Sigmoid colon (tissue), 7 donors: ENCODE measurements at places on chromosomes 2 and 18.
A peak's percentile ranks its signal among the peaks of the same experiment; 100 is the strongest.

- no peak for DNase-seq
Observed at GRCh38 chr2:145760781-145761649, 1241.1 kb upstream of the ZEB2 start.

GRCh38 chr2:137607722-137608318 lies 356.5 kb upstream of the HNMT start:
- no peak for DNase-seq

- DNase-seq, result no peak
Observed at GRCh38 chr2:10497797-10498251, 49.7 kb upstream of the ODC1 start.

DNA sequence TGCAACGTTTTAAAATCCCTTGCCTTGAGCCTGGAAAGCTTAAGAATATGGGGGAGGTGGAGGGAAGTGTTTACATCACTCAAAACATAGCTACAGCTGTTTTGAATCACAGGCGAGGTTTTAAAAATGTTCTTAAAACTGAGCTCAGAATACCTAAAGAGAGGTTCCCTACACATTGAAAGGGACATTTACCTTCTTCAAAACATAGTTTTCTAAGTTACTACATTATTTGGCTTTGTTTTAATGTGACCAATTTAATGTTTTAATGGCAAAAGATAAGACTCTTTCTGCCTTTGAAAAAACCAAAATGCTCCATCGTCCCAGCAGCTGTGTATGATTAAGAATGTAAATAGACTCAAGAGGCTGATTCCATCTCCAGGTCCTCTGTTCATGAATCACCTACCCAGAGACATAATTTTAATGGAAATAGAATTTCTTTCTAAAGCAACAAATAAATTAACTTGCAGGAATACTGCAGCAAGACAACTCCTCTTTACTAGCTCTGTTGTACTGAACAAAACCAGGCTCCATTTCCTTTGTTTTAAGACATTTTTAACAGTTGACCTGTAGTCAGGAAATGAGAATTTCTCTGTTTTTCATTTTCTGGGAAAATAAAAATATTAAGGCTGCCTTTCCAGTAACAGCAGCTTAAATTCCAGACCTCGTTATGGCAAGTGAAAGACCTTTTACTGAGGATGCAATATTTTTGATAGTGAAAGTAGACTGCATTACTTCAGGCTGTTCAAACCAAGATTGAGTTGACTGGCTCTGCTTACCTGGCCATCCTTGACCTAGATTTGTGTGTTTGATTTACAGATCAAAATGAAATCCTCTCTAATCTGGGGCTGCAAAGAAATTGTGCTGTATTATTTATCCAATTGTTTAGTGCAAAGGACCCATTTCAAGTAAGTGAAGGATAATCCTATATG lies 33.7 kb upstream of the WDR75 start:
- no peak for DNase-seq

DNA sequence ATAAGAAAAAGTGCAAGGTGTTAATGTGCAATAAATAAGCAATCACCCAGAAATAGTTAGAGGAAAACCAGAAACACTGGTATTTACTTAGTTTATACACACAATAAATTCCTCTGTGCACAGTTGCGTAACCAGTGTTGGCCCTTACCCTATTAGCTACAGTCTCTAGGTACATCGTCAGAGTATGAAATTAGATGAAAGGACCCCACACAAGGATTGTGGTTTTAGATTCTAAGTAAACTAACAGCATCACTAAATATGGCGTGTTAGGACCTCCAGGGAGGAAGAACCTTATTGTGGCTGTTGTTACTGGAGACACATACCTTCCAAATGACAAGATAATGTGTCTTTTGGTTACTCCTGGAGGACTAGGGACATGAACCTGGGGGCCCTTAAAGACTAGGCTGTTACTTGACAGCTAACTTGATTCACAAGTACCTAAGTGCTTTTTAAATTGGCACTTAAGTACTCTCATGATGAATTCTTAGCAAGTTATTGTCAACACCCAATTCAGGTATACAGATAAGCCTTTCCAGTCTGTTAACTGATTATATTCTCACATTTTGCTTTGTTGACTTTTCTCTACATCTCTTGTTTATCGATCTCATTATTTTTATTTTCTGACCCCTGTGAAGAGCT lies 115.3 kb downstream of the FEZ2 start:
- no peak for DNase-seq

DNA sequence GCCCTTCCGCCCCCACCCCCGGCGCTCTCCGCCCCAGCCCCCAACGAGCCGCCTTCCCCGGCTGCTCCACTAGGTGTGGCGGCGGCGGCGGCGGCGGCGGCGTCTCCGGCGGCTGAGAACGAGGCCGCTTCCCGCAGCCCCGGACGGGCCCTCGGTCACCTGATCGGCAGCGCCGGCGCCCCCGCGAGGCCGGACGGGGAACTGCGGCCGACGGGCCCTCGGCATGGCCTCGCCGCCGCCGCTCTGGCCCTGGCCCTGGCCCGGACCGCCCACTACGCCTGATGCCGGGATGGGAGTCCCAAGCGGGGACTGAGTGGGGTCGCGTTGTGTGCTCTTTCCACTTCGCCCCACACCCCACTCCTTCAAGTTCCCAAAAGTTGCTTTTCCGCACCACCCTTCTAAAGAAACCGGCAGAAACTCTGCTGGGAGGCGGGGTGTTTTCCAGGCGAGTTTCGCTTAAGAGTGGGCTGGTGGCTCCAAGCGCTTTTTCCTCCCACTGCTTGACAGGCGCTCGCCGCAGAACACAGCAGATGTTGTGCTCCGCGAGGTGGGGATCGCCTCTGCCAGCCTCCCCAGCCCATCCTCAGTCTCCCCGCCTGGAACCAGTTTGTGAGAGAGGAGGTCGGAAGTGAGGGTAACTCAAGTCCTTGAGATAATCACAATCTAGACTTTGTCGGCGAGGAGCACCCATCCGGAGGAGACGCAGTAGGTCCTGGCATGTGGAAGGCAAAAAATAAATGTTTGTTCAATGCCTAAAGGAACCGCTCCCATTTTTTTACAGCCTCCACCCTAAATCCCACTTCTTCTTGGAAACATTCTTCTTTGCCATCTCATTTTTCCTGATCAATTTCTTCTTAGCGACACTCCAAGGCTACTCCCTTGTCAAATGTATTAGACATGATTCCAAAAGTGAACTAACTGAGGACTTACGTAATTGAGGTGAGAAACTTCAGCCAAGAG lies at the start of gene NCKAP1:
Gene NCKAP1 (minus strand): TSS at position 117 of the 960 bp plus-strand sequence. CDS start 358 bp downstream, outside the sequence.
- peak; percentile 95 for DNase-seq

DNA sequence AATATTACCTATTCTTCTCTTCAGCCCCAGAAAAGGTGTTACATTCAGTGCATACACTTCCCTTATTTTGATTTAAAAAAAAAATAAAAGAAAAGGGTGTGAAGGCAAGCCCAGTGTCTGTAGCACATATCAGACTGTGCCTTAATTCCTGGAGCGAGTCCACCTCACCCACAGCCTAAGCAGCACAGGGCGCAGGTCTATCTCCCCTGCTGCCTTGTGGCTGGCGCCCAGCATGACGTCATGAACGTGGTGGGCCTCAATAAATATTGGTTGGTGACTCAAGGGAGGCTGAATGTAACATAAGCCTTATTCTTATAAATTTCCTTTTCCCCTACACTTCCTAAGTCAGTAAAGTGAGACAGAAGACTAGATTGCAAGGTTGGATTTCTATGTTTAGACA lies 26.4 kb downstream of the ST3GAL5 start:
- no peak for DNase-seq

DNA sequence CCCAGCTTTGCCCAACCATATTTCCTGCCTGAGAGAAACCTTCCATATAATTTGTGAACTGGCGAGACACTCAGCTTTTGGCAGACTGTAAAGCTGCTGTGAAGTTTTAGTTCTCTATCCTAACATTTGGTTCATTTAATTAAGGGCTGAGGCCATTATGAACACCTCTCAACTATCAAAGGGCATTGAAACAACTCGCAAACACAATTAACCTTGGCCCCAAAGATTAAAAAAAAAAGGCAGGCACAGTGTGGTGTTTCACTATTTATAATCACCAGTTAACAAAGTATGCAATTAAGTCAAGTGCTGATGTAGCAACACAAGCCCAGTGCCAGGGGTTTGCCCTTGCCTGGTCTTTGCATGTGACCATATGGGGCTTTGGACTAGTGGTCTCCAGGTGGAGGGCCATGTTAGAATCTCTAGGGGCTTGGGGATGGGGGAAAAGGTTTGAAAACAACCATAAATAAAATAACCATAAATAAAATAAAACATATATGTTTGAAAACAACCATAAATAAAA lies 297.6 kb upstream of the SKOR2 start:
- DNase-seq, result no peak
